CD4-positive, alpha-beta T cell (primary cell): ENCODE measurements at places on chromosomes 2 and 18.

DNA sequence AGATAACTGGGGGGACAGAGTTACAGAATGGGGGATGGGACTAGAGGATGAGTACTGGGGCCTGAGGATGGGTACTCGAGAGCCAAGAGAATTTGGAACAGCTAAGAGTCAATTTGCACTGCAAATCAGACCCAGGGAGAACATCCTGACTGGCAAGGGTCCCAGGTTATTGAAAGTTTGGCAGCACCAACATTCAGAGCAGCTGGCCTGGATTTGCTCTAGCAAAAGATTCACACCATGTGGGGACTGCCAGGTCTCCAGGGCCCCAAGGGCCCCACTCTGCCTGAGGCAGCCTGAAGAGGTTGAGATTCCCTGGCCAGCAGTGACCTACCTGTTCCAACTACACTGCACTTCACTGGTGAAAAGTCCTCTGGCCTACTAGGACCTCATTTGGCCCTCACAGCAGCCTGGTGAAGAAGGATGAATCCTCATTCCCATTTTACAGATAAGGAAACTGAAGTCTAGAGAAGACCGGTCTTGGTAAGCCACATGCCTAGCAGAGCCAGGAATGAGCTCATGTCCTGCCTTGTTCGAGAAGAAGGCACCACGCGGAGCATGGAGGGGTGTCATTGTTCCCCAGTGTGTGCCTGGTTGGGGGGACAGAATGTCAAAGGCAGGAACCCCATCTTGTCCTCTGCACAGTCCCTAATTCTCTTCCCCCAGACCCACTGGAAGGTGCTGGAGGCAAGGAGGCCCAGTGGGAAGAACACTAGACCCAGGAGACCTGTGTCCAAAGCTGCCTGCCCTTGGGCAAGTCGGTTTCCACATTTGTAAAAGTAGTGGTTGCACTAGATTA is 258.6 kb downstream of the TNS1 start:
- no peak for DNase-seq

DNA sequence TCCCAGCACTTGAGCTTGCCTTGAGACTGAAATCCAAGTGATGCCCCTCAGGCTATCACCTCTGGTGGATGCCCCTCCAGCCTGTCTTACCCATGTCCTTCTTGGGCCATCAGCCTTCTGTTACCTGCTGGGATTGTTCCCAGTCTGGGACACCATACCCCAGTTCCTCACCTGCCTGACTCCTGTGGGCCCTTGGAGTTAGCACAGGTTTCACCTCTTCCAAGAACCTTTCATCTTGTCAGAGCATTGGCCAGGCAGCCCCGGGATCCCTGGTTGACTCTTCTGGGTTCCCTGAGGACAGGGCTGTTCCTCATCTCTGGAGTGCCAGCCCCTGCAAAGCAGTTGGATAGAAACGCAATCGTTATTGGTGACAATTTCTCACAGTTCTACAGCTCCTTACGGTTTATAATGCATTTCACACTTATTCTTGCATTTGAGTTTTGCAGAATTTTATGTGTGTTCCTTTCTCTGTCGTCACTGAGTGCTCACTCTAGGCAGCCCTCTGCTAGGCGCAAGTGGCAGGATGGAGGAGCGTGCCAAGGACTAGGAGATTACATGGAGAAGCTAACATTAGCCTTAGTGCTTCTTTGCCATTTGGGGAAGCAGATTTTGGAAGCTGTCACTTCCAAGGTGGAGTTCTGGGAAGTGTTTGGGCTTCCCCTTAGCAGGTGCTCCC is 139.7 kb downstream of the DDX1 start:
- DNase-seq, result no peak

- peak; percentile 73 for DNase-seq
Observed at GRCh38 chr2:8685697-8686358, 4.0 kb downstream of the ID2 start.

GRCh38 chr2:241810307-241811200 is 1.6 kb downstream of the NEU4 start:
- DNase-seq, result no peak

DNA sequence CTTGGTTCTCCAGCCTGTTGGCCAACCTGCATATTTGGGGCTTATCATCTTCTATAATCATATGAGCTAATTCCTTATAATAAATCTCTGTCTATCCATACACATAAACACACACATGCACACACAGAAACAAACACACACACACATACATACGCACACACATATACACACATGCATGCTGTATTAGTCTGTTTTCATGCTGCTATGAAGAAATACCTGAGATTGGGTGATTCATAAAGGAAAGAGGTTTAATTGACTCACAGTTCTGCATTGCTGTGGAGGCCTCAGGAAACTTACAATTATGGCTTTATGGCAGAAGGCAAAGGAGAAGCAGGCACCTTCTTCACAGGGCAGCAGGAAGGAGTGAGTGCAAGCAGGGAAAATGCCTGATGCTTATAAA is 707.4 kb upstream of the CDH2 start:
- DNase-seq, result no peak
